ENCODE measurements at places on chromosomes 6 and 20.
A peak's percentile ranks its signal among the peaks of the same experiment; 100 is the strongest.

- DNase-seq: no peak
Measured at GRCh38 chr20:6829510-6830116, 62.1 kb downstream of the BMP2 start.

DNA sequence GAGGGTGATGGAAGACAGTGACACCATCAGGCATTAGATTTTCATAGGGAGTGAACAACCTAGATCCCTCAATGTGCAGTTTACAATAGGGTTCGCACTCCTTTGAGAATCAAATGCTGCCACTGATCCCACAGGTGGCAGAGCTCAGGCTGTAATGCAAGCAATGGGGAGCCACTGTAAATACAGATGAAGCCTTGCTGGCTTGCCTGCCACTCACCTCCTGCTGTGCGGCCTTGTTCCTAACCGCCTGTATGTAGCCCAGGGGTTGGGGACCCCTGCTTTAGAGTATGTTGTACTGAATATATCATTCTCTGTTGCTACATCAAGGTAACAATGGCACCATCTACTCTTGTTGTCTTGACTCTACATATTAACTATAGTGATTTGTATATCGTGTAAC is 37.1 kb downstream of the TPD52L1 start:
- no peak for DNase-seq

DNA sequence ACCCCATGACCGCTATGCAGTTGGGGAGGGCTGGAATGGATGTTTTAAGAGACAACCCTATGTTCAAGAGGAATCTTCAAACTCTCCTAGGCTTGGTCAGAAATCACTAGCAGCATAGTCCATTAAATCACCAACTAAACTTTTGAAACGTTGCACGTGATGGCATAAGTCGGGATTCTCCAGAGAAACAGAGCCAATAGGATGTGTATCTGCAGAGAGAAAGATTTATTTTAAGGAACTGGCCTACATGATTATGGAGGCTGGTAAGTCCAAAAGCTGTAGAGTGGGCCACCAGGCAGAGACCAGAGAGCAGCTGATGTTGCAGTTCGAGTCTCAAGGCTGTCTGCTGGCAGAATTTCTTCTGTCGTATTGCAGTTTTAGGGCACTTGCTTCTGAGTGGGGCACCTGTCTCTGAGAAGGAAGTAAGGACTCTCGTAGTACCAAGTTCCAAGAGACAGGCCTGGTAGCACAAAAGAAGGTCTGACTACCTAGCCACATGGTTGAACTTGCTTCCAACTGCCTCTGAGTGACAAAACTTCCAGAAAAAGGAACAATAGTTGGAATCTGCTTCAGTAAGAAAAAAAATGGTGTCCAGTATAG is 11.9 kb upstream of the IFNGR1 start:
- no peak for DNase-seq

DNA sequence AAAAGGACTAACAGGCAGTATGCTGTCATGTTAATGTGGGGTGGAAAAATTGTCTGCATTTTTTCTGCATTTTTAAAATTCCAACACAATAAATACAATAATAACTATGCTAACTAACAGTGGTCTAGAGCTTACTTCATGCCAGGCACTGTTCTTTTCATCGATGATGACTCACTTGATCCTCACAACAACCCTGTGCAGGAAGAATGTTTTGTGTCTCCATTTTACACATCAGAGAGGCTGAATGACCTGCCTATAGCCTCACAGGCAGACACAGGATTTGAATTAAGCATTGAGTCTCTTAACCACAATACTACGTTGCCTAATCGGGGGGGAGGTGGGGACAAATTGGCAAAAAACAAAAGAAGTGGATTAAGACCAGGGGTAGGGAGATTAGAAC is 26.9 kb upstream of the FANCE start:
- no peak for DNase-seq

DNA sequence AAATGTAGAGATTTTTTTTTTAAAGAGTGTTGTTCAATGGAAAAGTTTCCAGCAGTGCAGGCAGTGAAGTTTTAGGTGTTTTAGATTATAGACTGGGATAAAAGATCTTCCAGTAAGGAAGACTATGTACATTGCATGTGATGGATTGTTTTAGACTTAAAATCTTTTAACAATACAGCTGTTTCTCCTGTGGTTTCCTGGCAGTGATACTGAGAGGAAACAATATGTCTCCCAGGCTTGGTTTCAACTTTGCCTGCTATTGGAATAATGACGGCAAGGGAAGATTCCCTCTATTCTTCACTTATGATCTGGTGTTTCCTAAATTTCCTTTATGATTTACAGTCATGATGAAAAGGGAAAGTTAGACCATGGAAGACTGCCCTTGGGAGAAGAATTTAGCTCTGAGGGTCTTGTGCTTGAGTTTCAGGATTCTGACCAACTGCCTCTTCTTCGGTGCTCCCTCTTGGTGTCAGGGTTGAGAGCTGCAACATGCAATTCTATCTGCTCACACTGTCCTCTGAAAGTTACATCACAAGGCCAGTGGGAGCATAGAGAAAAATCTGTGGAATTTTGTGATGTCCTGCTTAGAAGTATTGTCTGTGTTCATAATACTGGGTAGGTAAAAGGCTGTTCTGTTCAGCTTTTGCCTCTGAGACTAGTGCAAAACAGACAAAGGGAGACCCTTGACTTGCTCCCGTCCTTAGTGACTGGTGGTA is 262.8 kb upstream of the MAN1A1 start:
- DNase-seq: no peak

DNA sequence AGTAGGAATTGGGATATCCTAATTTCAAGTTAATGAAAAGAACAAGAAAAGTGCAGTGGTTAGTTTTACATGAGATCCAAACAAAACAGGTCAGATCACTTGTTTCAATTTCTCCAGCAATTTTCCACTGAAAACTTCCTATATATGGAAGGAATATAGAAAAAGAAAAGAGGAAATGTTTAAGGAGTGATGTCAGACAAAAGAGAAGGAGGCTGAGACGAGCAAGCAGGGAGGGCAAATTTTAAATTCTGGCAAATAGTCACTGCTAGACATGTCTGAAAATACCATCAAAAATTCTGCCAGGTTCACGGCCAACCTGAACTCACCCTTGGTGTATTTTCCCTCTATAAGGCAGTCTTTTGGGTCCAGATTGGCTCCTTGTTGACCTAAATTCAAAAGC is 9.5 kb upstream of the NUP153 start:
- DNase-seq: peak; percentile 41

GRCh38 chr6:64990652-64991304 is 716.2 kb downstream of the EYS start:
- DNase-seq: no peak

DNA sequence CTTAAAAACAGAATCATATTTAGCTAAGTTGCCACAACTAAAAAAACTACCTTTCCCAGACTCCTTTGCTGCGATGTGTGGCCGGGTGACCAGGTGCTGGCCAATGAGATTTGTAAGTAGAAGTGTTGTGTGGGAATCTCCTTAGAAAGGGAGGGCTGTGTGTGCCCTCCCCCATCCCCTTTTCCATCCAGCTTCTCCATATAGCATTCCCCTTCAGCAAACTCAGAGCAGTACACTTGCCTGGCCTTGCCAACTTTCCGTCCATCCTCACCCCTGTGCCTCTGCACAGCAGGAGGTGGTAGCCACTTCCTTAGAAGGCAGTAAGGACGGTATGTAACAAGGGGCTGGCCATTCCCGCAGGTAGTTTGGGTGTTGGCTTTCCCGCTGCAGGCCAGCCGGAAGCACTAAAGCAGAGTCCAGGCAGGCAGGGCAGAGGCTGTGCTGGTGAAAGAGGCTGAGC is 22.3 kb upstream of the KCNK16 start:
- DNase-seq: no peak

DNA sequence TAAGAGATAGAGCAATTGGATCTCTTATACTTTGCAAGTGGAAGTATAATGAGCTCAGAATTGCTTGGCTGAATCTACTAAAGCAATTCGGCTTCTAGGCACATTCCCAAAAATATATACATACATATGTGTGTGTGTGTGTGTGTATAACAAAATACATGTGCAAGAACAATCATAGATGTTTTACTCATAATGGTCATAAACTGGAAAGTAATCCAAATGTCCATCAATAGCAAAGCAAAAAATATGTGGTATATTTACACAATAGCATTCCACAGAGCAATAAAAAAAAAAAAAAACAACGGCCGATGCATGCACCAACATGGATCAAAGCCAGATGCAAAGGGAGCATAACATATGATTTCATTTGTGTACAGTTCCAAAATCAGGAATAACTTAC is 707.9 kb downstream of the RFPL4B start:
- DNase-seq: no peak

DNA sequence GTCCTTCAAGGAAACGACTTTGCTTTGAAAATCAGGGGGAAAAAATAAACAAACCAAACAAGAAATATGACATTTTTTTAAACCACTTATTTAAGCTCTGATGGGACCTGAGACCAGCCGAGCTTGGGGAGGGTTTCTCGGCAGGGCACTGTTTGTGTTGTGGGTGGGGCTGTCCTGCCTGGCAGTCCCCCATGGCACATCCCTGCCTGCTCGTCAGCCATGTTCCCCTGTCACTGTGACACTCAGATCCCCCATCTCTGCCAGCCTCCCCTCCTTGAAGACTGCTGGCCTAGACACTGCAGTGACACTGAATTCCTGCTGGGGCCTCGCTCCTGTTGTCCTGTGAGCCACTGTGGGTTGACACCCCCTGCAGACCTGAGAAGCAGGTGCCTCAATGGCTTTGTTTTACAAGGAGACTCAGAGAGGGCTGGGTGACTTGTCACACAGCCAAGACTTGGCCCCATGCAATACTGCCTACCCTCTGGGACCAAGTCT is 95.1 kb upstream of the PTPN1 start:
- no peak for DNase-seq

- DNase-seq: no peak
Measured at GRCh38 chr6:138531387-138531786, 32.1 kb upstream of the NHSL1 start.

DNA sequence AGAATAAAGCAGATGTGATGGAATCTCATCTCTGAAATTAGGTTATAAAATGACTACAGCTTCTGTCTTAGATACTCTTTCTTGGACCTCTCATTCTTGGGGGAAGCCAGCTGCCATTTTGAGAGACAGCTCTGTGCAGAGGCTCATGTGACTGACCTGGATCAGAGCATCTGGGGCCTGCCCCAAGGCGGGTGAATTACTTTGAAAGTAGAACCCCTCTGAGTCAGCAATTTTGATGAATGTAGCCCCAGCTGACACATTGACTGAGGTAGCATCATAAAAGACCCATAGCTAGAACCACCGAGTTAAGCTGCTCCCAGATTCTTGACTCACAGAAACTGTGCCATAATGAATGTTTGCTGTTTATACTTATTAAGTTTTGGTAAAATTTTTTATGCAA is 124.5 kb downstream of the THEMIS start:
- no peak for DNase-seq

DNA sequence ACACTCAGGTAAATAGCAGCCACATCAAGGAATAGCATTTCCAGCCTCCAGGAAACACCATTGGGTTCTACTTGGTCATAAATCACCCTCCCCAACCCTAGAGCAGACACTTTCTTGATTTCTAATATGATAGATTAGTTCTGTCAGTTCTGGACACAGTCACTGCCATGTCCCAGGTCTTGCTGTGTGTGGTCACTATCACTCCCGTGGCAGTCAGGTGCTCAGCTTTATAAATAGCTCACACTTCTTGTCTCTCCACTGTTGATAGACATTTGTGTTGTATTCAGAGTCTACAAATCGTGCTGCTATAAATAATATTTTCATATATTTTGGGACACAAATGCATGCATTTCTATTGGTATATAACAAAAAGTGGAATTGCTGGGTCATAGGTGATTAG is 13.3 kb downstream of the HLA-F start:
- no peak for DNase-seq

GRCh38 chr6:142241061-142241460 is 60.7 kb upstream of the ADGRG6 start:
- DNase-seq: no peak

DNA sequence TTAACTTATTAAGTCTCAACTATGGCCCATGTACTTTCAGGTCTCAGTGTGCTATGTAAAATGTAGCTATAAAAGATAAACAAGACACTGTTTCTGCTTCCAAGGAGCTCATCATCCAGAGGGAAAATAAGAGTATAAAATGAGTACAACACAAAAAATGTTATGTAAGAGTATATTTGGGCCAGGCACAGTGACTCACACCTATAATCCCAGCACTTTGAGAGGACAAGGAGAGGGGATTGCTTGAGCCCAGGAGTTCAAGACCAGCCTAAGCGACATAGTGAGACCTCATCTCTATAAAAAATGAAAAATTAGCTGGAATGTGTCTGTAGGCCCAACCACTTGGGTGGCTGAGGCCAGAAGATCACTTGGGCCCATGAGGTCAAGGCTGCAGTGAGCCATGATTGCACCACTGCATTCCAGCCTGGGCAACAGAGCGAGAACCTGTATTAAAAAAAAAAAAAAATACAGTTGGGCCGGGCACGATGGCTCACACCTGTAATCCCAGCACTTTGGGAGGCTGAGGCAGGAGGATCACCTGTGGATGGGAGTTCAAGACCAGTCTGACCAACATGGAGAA is 124.0 kb downstream of the EDN1 start:
- DNase-seq: no peak

GRCh38 chr6:43325876-43326275 is 17.2 kb upstream of the CRIP3 start:
- no peak for DNase-seq

DNA sequence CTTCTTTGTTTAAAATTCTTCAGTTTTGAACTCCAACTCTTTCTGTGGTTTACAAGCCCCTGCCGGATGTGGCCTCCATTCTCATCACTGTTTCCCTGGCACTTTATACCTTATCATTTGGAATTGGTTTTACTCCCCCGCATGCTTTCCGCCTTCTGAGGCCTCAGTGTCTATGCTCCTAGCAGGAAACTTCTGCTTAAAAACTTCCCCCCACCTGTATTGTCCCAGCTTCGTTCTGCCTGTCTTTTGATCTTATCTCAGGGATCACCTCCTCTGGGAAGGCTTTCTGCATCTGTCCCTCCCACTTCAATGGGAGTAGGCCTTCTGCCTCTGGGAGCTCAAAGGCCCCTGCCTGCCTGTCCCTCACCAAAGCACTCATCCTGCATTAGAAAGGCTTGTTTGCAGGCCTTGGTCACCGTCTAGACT is 3.4 kb upstream of the ANGPT4 start:
- DNase-seq: no peak

DNA sequence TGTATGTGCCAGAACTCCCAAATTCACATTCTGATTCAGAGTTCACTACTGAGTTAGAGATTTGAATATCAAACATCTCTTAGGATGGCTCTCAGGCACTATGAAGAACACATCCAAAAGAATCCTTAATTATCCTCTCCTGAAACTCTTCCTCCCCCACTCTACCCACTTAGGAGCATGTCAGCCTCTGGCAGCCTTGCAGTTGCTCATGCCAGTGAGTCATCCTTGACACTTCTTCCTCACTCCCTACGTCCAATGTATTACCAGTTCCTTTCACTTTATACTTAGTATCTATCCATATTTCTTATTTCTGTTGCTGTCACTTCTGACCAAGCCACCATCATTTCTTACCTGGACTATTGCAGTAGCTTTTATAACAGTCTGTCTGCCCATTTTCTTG is 192.0 kb upstream of the IMPG1 start:
- no peak for DNase-seq

GRCh38 chr6:33508935-33509926 is 54.9 kb downstream of the ZBTB9 start:
- DNase-seq: no peak

- peak; percentile 92 for DNase-seq
Measured at GRCh38 chr6:148440877-148441453, 98.3 kb downstream of the SASH1 start.

GRCh38 chr6:14305131-14305530 is 187.6 kb downstream of the CD83 start:
- no peak for DNase-seq

- peak; percentile 75 for DNase-seq
Measured at GRCh38 chr6:116287689-116288282, 8.1 kb upstream of the TSPYL1 start.

GRCh38 chr6:87698547-87699006 is 3.5 kb downstream of the AKIRIN2 start:
- DNase-seq: no peak
